ENCODE measurements at places on chromosomes 4 and X.
A peak's percentile ranks its signal among the peaks of the same experiment; 100 is the strongest.

DNA sequence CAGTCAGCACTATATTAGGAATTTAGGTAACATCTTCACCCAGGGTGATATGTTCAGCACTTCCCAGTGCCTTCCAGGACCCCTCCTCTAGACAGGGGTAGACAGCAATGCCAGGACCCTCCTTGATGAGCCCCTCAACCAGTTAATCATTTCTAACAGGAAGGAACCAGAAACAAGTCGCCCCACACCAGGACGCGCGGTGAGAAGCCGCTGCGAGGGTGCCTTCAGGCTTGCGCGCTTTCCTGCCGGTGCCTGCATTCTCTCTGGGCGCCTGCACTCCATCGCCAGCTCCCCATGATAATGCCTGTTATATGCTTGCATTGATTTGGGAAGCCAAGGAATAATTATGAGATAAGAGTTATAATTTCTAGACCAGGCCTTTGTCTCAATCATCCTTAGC lies 116.0 kb downstream of the ENPP6 start:
- DNase-seq = no peak

DNA sequence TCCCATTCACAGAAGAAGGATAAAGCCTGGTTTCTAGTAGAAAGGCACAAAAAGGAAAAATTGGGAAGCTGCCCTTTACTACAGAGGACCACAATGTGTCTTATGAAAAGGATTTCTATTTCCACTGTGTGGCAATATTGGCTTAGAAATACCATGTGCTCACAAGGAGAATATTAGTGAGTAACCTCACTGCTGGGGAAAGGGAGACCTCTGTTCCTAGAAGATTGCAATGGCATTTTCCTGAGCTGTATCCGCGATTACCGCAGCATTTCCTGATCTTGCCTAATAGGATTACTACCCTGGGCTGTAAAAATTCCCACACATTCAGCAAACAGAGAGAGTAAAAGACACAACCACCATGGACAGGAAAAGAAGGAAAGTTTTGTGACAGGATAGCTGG lies 308.8 kb upstream of the TECRL start:
- no peak for DNase-seq

DNA sequence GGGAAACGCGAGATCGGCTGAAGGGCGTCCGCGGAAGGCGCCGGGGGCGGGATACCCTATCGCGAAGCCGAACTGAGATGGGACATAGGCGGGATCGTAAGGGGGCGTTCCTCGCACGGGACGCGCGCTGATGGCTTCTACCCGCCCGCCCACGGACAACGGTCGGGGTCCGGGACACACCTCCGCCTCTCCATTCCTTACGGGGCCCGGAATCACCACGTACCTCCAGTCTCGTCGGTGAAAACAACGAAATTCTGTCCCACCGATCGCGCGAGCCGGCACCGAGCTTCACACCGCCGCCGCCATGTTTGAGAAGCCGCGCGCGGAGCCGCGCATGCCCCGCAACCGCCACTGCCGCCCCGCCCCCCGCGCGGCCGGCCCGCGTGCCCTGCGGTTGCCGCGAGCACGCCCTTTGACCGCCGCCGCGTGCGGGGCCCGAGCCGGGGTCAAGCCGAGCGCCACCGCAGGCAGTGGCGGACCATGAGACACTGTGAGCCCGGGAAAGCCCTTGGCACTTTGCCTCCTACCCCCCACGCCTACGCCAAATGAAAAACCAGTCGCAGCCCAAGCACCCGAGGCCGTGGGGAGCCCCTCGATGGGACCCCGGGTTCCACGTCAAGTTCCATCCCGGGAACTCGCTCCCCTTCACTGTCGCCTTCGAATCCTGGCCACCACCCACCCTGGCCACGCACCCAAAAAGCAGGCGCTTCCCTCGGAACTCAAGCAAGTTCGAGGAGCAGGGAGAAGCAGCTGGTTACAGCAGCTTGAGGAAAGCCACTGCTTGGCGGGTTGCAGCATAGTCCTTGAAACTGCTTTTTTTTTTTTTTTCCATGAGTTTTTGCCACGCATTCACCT lies at the start of gene SCML2:
Gene SCML2 (minus strand): TSS at position 320 of the 855 bp plus-strand sequence. CDS start 20,617 bp downstream, outside the sequence.
- DNase-seq = peak; percentile 45

- no peak for DNase-seq
These were observed 5.7 kb upstream of the GPR174 start for GRCh38 chrX:79138658-79139241.

- no peak for DNase-seq
These were observed 143.4 kb downstream of the TRIML1 start for GRCh38 chr4:188282471-188283232.

DNA sequence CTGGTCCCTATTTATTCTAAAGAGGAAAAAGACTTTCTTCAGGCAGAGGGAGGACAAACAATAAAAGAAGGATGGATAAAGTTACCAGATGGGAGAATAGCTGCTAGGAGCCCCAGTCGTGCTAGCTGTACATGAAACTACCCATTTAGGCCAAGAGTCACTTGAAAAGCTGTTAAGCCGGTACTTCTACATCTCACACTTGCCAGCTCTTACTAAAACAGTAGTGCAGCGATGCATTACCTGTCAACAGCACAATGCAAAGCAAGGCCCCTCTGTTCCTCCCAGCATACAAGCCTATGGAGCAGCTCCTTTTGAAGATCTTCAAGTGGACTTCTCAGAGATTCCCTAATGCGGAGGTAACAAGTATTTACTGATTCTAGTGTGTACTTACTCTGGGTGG lies 1138.8 kb downstream of the ARAP2 start:
- DNase-seq = no peak

- DNase-seq = no peak
These were observed 15.0 kb upstream of the CD99L2 start for GRCh38 chrX:150913511-150913910.

GRCh38 chr4:8410641-8411271 lies 29.8 kb downstream of the ACOX3 start:
- DNase-seq = peak; percentile 70

DNA sequence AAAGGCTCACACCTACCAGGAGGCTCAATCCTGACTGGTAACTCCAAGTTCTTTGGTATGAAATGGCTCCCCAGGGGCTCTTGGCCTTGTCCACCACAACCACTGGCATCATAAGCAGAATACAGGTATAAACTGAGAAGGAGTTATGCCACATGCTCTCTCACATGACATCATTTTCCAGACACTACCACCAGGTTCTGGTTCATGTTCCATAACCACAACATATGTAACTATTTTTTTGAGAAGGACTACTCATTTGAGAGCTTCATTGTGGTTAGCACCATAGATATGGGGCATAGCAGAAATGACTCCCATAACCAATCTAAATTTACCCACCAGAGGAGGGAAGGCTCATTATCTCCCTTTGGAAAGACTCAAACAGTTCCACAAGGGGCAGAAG lies 19.6 kb downstream of the PRDM5 start:
- DNase-seq = no peak

DNA sequence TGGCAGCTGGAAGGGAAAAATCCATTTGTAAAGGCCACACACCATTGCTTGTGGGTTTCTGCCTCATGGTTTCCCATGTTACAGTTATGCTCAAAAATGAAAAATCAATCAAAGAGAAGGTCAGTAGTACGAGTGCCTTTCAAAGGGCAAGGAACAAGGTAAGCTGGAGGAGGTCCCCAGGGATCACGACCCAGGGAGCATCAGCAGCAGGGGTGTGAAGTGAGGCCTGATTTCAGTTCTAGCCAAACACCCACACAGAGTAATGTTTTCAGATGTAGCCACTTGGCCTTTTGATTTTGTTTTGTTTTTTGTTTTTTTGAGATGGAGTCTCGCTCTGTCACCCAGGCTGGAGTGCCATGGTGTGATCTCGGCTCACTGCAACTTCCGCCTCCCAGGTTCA lies 69.4 kb upstream of the AFAP1 start:
- DNase-seq = no peak

DNA sequence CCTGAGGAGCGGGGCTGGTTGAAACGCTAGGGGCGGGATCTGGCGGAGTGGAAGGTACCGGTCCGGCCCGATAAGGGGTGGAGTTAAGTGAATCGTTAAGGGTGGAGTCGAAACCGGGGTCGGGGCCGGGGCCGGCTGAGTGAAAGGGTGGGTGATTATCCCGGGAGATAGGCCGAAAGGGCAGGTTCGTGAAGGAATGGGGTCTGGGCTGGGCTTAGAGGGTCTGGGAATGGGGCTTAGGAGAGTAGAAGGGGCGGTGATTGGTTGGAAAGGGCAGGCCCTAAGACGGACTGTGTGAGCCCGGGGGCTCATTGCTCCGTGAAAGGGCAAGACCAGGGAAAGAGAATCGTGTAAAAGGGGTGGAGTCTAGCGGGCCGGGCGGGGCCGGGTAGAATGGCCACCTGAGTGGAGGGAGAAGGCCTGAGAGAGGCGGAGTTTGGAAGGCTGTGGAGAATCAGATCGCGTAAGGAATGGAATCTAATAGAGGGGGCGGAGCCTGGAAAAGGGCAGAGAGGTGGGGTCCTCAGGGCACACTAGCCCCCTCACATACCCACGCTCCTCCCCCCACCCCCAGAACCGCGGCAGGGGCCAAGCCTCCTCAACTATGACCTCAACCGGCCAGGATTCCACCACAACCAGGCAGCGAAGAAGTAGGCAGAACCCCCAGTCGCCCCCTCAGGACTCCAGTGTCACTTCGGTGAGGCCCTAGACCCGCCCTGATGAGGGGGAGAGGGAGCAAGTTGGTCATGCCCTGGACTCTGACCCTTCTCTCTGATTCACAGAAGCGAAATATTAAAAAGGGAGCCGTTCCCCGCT lies 430 bp downstream of the HDAC6 start:
- DNase-seq = peak; percentile 89

DNA sequence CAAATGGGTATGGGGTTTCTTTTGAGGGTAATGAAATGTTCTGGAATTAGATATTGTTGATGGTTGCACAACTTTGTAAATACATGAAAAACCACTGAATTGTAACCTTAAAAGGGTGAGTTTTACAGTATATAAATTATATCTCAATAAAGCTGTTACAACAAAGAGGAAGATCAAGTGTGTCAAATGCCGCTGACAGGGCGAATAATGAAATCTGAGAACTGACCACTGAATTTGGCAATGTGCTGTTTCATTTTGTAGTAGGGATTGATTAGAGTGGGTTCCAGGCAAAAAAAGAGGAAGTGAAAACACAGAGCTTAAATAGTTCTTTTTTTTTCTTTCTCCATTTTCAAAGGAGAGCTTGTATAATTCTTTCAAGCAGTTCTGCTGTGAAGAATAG lies 161.1 kb upstream of the NAP1L5 start:
- DNase-seq = no peak

GRCh38 chr4:141657550-141658250 lies 21.3 kb downstream of the IL15 start:
- DNase-seq = no peak

DNA sequence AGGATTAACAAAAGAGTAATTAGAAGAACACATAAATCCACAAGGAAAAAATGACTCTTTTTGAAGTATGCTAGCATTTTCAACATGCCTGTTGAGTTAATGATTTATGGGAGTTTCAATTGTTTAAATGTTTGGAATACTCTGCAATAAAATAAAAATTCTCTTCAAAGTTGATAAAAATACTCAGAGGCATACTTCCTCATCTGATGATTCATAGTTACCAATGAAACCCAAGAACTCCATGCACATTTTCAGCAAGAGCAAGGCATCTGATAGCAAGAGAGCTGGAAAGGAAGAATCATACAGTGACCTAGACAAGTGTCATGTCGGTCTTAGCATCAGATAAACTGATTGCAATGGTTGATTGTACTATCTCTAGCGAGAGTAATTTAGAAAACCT lies 443.7 kb upstream of the ATOH1 start:
- no peak for DNase-seq

- no peak for DNase-seq
These were observed 191.1 kb upstream of the FAT4 start for GRCh38 chr4:125123570-125124109.

DNA sequence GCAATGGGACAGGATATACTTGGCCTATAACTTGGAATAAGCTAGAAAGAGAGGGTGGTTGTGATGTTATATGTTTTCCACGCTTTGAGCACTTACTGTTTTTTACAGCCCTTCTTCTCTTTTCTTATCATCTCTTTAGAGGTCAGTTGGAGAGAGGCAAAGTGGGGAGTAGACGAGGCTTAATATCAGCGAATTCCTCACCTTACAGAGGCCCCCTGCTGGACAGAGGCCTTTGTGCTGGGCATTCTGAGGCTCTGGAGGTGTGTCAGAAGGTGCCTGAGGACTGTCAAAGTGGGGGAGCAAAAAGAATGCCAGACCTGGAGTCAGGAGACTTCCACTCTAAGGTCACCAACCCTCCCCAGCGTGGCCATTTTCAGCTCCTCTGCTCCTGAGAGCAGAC lies 42.5 kb downstream of the MAMLD1 start:
- no peak for DNase-seq

DNA sequence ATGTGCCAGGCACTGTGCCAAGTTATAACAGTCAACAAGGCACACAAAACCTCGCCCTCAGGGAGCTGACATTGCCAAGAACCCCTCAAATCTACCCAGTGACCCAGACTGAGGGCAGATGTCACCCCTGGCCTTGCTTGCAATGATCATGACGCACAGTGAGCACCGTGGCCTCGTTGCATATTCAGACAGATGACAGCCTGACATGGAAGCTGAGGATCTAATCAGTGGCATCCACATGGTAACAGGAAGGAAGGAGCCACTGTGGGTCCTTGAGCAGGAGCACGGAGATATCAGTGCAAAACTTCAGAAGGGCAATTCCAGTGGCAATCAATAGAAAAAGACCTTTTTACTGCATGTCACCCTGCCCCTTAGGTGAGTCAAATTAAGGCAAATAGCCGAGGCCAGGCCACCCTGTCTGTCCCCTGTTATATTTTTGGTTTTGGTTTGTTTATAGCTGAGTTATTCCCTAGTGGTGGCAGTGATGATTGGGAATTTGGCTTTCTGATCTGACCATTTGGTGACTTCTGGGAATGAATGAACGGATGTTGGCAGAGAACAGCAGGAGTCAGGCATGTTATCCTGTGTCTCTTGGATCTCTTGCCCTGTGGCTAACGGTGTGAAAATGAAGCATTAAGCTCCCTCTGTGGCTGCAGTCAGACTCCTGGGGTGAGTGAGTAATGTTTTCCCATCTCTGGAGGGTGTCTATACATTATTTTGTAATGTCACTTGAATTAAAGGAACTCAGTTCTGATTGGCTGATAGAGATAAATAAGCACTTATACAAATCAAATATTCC lies 20.4 kb downstream of the WDR13 start:
- no peak for DNase-seq

- no peak for DNase-seq
These were observed 120.1 kb downstream of the MANBA start for GRCh38 chr4:102640669-102641068.

GRCh38 chr4:152673489-152673888 lies 6.3 kb downstream of the TMEM154 start:
- DNase-seq = no peak

GRCh38 chrX:118971552-118971951 lies 2.9 kb upstream of the LONRF3 start:
- DNase-seq = no peak

DNA sequence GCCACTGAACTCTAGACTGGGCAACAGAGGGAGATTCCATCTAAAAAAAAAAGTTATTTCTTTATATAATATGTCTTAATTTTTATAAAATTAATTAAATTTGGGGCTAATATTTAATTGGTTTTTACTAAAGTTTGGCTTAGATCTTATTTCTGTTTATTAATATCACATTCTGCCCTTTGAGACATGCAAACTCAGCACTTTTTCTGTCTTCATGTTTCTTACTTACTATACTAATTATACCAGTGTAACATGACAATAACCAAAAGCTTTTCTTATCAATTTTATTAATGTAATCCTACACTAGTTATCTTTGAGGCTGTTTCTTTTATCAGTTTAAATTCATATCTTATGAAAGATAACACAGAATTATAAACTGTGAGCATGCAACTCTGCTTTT lies 475.9 kb upstream of the GRID2 start:
- no peak for DNase-seq

- no peak for DNase-seq
These were observed 19.4 kb downstream of the FAM9C start for GRCh38 chrX:13024986-13025385.

- no peak for DNase-seq
These were observed 30.6 kb upstream of the ANTXR2 start for GRCh38 chr4:80103629-80104028.
